Central memory CD8-positive, alpha-beta T cell (primary cell): ENCODE measurements at places on chromosomes 4 and X.

GRCh38 chrX:38898261-38898660 lies 97.0 kb downstream of the MID1IP1 start:
- no peak for DNase-seq

GRCh38 chrX:9110808-9111207 lies 76.9 kb upstream of the FAM9B start:
- no peak for DNase-seq

DNA sequence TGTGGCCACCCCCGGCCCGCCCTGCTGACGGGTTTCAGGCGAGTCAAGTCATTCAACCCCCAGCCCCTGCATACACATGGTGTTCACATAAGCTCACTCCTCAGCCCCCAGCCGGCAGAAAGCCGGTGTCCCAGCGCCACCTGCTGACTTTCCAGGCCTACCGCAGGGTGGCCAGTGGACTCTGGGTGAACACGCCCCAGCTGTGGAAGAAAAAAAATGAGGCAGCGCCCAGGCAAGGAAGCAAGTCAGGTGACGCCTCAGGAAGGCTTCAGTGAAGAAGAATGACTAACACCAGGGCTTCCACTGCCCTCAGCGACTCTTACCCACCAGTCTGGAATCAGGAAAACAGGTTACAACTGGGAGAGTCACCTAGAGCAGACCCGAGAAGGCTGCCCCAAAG lies 15.8 kb downstream of the BCAP31 start:
- no peak for DNase-seq

DNA sequence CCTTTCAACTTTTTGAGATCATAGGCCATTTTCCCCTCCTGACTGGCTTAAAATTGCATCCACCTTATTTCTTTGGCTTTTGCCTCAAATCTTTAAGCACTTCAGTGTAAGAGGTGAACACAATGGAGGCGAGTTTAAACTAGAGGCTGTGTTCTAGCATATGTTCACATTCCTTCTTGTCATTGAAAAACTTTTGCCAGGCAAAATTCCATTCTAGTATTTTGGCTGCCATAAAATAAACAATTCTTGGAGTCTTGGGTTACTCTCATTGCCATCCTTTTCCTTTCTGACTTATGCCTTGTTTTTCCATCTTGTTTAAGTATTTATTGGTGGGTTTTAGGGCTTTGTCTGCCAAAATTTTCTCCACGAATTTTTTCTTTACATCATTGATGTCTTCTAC lies 137.3 kb upstream of the ANXA10 start:
- DNase-seq = no peak

DNA sequence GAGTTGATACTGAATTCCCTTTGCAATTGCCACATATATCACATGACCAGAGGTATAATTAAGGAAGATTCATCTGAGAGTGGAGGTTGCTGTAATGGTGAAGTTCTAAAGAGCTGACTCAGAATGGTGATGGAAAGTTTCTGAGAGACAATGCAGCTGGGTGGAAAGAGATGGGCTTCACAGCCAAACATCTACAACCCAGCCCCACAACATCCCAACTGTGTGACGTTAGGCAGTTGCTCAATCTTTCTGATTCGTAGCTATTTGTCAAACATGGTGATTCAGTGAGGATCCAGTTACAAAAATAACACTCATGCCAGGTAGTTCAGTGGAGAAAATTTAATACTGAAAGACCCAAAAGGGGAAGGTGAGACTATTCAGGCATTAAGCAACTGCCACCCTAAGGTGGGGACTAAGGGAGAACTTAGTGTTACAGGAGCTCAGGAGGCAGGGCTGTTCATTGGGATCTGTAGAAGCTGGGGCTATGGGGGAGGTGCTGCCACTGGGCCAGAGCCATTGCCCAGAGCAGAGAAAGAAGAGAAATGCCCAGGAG lies 6.9 kb upstream of the AFF1 start:
- DNase-seq = no peak

GRCh38 chr4:116099596-116099995 lies 985.8 kb downstream of the TRAM1L1 start:
- DNase-seq = no peak
